ENCODE measurements at places on chromosomes 13 and 19.

DNA sequence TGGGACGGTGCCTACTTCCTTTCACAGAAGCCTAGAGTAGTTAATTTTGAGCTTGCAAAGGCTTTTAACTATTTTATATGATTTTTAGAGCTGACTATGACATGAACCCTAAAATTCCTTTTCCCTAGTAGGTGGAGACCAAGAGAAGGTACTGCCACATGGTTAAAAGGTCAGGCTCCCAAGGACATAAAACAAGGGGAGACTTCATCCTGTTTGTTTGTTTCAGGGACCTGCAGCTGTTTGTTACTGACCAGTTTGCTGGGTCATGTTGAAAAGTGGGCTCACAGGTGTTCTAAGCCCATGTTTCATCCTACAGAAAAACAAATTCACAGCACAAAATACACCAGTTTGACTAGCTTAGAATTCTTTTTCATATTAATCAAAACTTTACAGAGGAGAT lies 3.9 kb upstream of the ZNF460 start:
- no peak for DNase-seq

GRCh38 chr19:2487090-2487489 lies 11.2 kb downstream of the GADD45B start:
- DNase-seq, result no peak

DNA sequence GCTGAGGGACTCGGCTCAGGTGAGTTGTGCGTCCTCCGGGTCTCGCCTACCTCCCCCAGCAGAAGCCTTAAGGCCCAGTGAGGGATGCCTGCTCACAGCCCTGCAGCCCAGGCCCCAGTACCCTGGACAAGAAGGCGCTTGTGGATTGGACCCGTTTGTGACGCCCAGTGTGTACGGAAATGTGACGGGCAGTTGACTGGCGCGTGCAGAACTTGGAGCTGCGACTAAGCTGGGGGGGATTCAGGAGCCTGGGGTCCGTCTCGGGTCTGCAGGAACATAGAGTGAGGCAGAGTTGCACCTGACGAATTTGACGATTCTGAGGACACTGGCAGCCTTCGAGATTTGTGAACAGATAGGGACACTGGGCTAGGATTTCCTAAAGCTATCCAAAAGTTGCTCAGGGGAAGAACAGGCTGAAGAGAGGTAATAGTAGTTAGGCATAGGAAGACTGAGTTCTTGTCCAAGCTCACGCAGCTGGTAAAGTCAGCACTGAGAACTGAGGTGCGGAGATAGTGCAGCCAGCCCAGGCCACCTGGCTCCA lies 519 bp downstream of the ZNF551 start:
- DNase-seq, result no peak

GRCh38 chr13:22944378-22944777 lies 236.4 kb upstream of the SGCG start:
- no peak for DNase-seq

DNA sequence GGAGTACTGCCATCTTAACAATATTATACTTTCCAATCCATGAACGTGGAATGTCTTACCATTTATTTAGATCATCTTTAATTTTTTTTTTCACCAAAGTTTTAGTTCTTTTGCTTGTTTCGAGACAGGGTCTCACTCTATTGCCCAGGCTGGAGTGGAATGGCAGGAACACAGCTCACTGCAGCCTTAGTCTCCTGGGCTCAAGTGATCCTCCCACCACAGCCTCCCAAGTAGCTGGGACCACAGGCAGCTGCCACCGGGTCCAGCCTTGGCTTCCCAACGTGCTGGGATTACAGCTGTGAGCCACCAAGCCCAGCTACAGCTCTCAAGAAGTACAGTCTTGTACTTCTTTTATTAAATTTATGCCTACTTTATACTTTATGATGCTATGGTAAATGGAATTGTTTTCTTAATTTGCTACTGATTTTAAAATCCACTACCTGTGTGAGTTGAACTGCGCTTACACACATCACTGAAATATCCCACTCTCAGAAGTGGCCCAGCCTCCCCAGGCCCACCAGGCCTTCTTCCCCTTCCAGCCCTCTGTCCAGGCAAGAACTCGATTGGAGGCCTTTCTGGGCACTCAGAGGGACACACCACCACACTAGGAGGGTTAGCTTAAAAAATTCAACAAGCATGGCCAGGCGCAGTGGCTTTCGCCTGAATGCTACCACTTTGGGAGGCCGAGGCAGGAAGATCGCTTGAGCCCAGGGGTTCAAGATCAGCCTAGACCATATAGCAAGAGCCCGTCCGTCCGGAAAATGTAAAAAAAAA lies 1.0 kb upstream of the PGLS start:
- DNase-seq, result no peak
